Skin of body (tissue), 3 donors: ENCODE measurements at places on chromosomes 5 and 9. TPM values are rescaled to one million over a fixed set of nuclear protein-coding genes. Genes with fewer than 3 reads are reported as not detected.

GRCh38 chr5:136768457-136768856 is 403.1 kb upstream of the TRPC7 start:
- no peak for DNase-seq

GRCh38 chr5:173187054-173187743 is 42.9 kb downstream of the BNIP1 start:
- DNase-seq = no peak

GRCh38 chr5:78113689-78114264 is 180.7 kb downstream of the AP3B1 start:
- DNase-seq = no peak

Gene ATG10
- 10.2 TPM for total RNA-seq
